Neural crest cell (in vitro differentiated cells): ENCODE measurements at places on chromosomes 2 and 18. TPM values are rescaled to one million over a fixed set of nuclear protein-coding genes. Genes with fewer than 3 reads are reported as not detected.
A peak's percentile ranks its signal among the peaks of the same experiment; 100 is the strongest.

GRCh38 chr2:74843899-74844298 lies 10.0 kb downstream of the HK2 start:
- H3K4me1 ChIP-seq = peaks cover 33% of the 10 kb centered on the region
- DNase-seq = no peak
- H3K36me3 ChIP-seq = no peaks in the 10 kb centered on the region
- H3K27ac ChIP-seq = peak overlapping the region; percentile 53
- no peak overlapping the region for H3K4me3 ChIP-seq

The SAG gene
- not detected in 2 replicates for total RNA-seq

DNA sequence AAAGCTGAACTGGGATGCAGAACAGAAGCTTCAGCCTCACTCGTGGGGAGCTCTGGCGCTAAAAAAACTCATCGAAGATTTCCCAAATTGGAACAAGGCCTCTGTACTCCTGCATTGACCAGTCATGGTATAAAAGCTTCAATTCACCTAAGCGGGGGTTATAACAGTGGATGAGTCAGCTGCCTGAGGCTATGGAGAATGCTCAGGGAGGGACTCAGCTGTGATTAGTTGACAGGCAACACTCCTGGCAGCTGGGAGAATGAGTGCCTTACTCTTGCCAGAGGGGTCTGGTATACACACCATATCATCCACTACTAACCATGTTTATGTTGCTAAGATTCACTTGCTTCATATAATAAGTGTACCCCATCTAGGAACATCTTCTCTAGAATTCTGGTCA lies 350.6 kb upstream of the VRK2 start:
- H3K4me1 ChIP-seq = peaks cover 6% of the 10 kb centered on the region
- H3K4me3 ChIP-seq = no peak overlapping the region
- no peaks in the 10 kb centered on the region for H3K27me3 ChIP-seq
- no peak overlapping the region for H3K27ac ChIP-seq
- peaks cover 6% of the 10 kb centered on the region for H3K36me3 ChIP-seq

DNA sequence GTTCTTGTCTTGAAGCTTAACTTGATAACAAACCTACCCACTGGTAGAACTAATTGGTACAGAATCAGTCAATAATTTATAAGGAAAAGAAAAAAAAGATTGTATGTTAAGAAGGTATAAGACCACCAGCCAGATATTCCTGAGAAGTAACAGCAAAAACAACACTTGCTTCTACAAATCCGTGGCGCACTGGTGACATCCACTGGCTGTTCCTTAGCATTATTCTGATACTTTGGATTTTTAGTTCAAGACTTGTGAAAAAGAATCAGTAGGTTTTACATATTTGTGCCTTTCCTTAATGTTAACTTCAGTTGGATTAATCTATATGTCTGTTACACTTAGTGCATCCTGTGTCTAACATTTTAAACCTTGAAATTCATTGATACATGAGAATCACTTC lies 141.8 kb downstream of the GRB14 start:
- peak overlapping the region; percentile 57 for H3K27ac ChIP-seq
- H3K27me3 ChIP-seq = no peaks in the 10 kb centered on the region
- DNase-seq = peak; percentile 30
- H3K36me3 ChIP-seq = no peaks in the 10 kb centered on the region
- no peak overlapping the region for H3K4me3 ChIP-seq
- H3K4me1 ChIP-seq = no peaks in the 10 kb centered on the region

The PHOSPHO2 gene
- total RNA-seq = 8.3 and 8.6 TPM in 2 replicates

GRCh38 chr2:71511776-71512175 lies 58.4 kb downstream of the DYSF start:
- no peak overlapping the region for H3K4me3 ChIP-seq
- no peaks in the 10 kb centered on the region for H3K27me3 ChIP-seq
- H3K4me1 ChIP-seq = no peaks in the 10 kb centered on the region
- no peak for DNase-seq
- no peak overlapping the region for H3K27ac ChIP-seq

DNA sequence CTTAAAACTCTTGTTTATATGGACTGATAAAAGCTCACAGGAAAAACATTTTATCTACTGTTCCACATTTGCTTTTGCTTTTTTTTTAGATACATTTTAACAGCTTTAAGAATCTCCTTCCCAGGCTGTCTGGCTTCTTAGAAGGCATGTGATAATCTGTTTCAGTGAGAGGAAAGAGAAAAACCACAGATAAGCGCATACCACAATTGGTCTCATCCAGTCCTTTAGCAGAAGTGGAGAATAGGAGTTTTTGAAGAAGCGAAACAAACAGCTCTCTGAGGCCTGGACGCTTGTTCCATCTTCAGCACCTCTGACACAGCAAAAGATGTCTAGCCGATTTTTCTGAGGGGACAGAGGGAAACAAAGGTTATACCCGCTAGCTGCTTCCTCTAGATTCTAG lies 37.6 kb downstream of the RMC1 start:
- H3K36me3 ChIP-seq = peaks cover 8% of the 10 kb centered on the region
- no peaks in the 10 kb centered on the region for H3K4me1 ChIP-seq
- DNase-seq = no peak

The FOXI3 gene
- total RNA-seq = 0.12 TPM in 1 of 2 replicates, not detected in the other

DNA sequence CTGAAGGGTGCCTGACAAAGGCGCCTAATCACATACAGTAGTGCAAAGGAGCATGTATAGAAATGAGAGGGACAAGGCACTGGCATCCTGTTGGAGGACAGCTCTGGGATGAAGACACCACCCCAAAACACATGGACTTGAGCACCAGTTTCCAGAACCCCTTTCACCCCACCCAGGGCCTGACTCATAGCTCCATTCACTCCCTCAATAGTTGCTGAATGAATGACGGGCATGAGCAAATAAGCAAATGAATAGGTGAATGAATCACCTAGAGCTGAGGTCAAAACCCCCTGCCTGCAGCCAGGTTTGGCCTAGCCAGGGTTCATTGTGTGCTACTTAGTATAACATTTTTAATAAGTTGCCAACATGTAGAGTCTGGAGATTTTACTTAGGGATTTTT lies 66.3 kb downstream of the NRP2 start:
- H3K36me3 ChIP-seq = peaks cover 32% of the 10 kb centered on the region
- no peak overlapping the region for H3K4me3 ChIP-seq
- H3K27ac ChIP-seq = no peak overlapping the region
- H3K4me1 ChIP-seq = peaks cover 14% of the 10 kb centered on the region

DNA sequence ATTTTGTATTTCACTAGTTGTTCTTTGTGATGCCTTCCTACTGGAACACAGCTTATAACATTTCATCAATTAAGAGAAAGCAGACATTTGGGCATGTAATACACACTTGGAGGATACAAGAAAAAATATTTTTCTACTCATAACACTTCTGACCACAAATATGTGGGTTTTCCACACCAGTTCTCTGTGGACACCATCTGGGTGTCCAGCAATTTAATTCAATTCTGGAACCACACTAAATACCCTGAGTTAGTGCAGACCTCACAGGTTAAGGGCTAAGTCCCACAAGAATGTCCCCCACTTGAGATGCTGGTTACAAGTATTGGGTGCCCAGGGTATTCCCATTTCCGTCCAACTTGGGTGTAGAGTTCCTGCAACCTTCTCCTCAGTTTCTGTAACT lies 91.1 kb upstream of the SKOR2 start:
- no peak overlapping the region for H3K4me3 ChIP-seq
- peaks cover 29% of the 10 kb centered on the region for H3K27me3 ChIP-seq
- DNase-seq = no peak
- H3K36me3 ChIP-seq = no peaks in the 10 kb centered on the region
- H3K27ac ChIP-seq = no peak overlapping the region

- DNase-seq = no peak
- H3K27me3 ChIP-seq = no peaks in the 10 kb centered on the region
- H3K4me3 ChIP-seq = no peak overlapping the region
- H3K36me3 ChIP-seq = peaks cover 9% of the 10 kb centered on the region
- peaks cover 24% of the 10 kb centered on the region for H3K4me1 ChIP-seq
- H3K27ac ChIP-seq = no peak overlapping the region
These were observed 84.2 kb downstream of the KLHL29 start for GRCh38 chr2:23469142-23469540.

GRCh38 chr18:26293982-26294381 lies 67.7 kb downstream of the TAF4B start:
- no peak overlapping the region for H3K4me3 ChIP-seq

The DLX1 gene
- total RNA-seq = 48.9 and 51.5 TPM in 2 replicates

GRCh38 chr2:118000041-118000440 lies 13.8 kb downstream of the CCDC93 start:
- H3K27me3 ChIP-seq = no peaks in the 10 kb centered on the region
- peak overlapping the region; percentile 46 for H3K27ac ChIP-seq
- H3K4me3 ChIP-seq = no peak overlapping the region
- no peak for DNase-seq
- peaks cover 4% of the 10 kb centered on the region for H3K36me3 ChIP-seq
- H3K4me1 ChIP-seq = peaks cover 5% of the 10 kb centered on the region

- H3K4me3 ChIP-seq = no peak overlapping the region
- H3K27ac ChIP-seq = no peak overlapping the region
- H3K36me3 ChIP-seq = no peaks in the 10 kb centered on the region
These were observed 112.7 kb upstream of the CTDP1 start for GRCh38 chr18:79566771-79567431.

The CDKL4 gene
- total RNA-seq = 0.75 and 0.93 TPM in 2 replicates

- no peak overlapping the region for H3K27ac ChIP-seq
- no peaks in the 10 kb centered on the region for H3K36me3 ChIP-seq
- H3K4me3 ChIP-seq = no peak overlapping the region
- no peak for DNase-seq
- H3K4me1 ChIP-seq = no peaks in the 10 kb centered on the region
These were observed 62.5 kb downstream of the DHRS9 start for GRCh38 chr2:169131587-169132512.

DNA sequence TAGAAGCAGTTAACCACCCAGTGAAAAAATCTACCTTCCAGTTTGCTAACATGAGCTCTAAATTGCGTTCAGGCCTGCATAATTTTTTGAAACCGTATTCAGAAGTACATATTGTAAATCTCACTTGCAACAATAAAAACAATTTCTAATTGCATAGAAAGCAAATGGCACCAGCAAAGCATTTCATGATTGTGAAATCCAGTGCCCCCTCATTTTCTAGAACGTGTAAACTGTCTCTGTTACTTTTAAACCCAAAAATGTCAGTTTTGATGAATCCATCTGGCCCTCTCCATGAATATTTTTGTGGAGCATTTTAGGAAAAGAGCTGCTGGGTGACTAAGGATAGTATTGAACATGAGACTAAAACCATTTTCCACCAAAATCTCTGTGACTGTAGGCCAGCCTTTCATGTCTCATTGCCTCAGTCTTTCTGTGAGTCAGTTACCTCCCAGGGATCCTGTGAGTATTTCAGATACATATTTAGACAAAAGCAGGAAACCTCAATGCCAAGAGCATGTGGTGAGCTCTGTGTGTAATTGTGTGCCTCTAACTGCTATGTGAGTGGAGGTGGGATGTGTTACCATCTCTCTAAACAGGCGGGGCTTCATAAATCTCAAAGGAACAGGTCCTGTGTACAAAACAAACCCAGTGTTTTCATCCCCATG lies 477.8 kb upstream of the DCC start:
- no peak overlapping the region for H3K4me3 ChIP-seq
- H3K27me3 ChIP-seq = peaks cover 4% of the 10 kb centered on the region
- H3K36me3 ChIP-seq = no peaks in the 10 kb centered on the region
- no peak for DNase-seq
- H3K4me1 ChIP-seq = no peaks in the 10 kb centered on the region

GRCh38 chr2:177296040-177296439 lies 31.5 kb upstream of the NFE2L2 start:
- H3K27me3 ChIP-seq = no peaks in the 10 kb centered on the region
- peaks cover 17% of the 10 kb centered on the region for H3K4me1 ChIP-seq
- no peak for DNase-seq
- no peak overlapping the region for H3K4me3 ChIP-seq
- H3K36me3 ChIP-seq = peaks cover 3% of the 10 kb centered on the region
